SK-N-MC (cell line): ENCODE measurements at places on chromosomes 13 and 19.

GRCh38 chr19:8116437-8117293 is 32.7 kb downstream of the FBN3 start:
- DNase-seq = no peak

DNA sequence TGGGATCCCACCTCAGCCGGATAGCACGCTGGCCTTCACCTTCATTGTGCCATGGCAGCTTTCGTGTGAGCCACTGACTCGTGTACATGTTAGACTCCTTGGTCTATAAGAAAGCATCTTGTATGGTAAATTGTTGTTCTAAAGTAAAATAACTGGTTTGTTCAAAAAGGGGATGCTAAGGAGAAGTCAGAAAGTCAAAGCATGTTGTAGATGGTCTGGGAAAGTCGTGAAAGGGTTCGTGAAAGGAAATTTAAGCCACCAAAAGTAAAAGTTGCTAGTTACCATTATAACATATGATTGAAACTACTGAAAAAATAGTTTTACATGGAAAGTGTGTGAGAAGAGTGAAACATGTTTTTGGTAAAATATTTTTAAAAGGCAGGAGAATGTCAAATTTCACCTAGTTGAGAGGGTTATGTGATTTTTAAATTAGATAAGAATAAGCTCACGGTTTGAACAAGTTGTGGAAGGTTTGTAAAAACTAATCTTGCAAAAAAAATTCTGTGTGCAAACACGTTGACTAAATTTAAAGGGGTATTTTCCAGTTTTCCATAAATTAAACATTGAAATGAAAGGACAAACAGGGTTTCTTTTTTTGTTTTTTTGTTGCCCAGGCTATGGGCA is 23.4 kb downstream of the DPRX start:
- DNase-seq = no peak

DNA sequence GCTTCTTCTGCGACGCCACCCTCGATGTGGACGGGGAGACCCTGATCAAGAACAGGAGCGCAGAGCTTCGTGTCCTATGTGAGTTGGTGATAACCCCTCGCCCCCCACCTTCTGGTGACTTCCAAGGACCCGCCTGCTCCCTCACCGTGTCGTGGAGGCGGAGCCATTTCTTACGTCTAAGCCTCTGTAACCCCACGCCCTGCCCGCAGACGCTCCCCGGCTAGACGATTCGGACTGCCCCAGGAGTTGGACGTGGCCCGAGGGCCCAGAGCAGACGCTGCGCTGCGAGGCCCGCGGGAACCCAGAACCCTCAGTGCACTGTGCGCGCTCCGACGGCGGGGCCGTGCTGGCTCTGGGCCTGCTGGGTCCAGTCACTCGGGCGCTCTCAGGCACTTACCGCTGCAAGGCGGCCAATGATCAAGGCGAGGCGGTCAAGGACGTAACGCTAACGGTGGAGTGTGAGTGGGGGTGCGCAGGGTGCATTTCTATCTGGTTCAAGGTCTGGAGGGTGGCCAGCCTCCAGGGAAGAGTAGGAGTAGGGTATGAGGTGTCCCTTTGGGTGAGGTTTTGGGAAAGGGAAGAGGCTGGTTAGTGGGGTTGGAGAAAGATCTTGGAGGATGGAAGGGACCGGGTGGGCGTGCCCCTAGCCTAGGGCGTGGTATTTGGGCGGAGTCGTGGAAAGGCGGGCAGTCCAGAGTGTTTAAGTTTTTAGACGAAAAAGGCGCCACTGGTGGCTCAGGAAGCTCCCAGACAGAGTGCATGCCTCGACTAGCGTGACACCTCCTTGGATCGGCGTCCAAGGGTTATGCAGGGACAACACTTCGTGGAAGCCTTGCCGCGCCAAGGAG is 3.3 kb downstream of the ICAM5 start:
- no peak for DNase-seq

- DNase-seq = no peak
These were observed 499.8 kb downstream of the GPC6 start for GRCh38 chr13:93726173-93726957.

DNA sequence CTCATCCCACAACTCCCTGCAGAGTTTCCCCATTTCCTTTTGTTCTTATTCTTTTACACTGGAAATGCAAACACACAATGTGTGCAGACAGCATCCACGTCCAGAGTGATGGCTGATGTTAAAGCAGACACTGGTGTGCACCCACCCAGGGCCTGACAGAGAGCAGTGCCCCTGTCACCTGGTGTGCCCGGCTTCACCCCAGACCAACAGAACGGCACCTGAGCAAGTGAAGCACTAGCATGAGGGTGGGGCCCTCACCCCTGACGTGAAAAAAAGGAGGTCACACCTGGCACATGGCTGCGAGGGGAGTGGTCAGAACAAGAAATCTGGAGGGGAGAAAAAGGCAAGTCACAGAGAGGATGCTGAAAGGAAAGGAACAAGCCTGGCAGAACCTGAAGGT is 12.3 kb downstream of the ZNF575 start:
- no peak for DNase-seq

DNA sequence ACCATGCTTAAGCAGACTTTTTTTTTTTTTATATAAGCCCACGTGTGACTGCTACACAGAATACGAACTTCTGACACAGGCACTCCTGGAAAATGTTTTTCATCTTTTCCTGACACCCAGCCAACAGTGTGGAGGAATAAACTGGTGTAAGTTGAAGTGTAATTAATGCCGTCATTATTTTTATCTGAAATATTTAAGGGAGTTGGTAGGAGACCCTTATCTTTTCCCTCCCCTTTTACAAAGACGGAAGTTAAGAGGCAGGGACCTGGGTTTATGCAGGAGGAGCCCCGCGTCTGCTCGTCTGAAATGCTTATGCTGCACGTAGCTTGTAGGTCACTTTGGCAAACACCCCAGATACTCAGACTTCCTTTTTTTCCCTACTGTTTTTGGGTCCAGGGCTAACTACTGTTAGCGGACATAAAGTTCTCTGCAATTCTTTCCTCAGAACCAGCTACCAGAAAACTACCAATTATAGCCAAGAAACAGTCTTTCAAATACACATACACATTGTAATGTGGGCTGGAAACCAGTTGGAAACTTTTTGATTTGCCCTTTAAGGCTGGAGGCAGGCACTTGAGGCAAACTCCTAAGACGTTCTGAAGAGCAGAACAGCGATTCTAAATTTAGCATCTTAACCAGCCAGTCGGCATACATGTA is 50.8 kb downstream of the EFNB2 start:
- DNase-seq = no peak

DNA sequence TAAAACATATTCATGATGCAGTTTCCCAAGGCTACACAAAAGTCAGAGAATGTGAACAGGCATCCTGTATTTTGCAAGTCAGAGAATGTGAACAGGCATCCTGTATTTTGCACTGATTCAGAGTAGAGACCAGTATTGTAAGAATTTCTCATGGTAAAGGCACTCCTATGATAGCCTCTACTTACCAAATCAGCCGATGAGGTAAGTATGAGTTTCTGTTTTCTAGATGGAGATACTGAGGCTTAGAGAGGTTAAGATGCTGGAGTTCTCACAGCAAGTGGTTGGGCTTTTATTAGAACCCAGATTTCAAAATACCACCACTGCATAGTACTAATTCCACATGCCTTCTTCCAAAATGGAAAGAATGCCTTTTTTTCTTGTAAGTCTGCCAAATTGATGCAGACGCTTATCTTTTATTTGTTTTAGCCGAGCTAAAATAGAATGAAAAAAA is 12.3 kb downstream of the TPT1 start:
- DNase-seq = no peak

DNA sequence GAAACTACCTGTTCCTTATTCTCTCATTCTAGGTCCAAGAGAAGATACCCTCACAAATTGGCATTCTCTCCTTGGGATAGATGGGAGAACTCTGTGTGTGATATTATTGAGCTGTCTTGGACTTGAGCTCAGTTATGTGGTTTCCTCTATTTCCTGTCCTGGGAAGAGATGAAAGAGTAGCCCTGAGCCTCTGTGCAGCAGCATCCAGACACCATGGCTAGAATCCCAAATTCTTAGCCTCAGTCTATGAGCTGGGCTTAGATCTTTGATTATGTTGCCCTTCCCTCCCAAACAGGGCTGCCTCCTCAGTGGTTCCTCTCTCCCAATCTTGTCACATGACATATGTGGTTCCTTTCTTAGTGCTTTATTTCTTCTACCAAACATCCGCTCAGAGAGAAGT is 290.7 kb downstream of the SPRY2 start:
- no peak for DNase-seq

- DNase-seq = no peak
These were observed 2.4 kb downstream of the NCAN start for GRCh38 chr19:19214159-19214490.

DNA sequence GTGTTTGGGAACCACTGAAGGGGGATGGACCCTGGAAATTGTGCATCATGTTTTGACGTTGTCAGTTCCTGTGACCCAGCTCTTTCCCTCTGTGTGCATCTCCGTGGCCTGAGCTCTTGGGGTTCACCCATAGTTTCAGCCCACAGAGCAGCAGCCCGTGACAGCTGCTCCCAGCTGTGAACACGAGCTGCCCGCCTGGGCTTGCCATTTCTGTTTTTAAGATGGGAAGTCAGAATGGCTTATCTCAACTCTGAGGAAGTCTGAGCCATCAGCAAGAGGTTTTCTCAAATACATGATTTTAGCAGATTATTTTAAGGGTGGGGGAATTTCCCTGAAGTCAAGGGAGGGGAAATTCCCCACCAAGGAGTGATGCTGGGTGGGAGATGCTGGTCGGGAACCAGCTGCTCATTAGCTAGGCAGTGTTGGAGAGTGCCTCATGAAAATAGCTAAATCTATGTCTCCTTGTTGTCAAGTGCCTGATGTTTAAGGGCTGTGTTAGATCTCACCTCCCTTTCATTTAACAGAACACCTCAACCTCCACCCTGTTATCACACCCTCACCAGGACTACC is 34.8 kb upstream of the C1QTNF9 start:
- DNase-seq = no peak

GRCh38 chr13:111183087-111183645 is 68.1 kb downstream of the ARHGEF7 start:
- DNase-seq = no peak

- no peak for DNase-seq
These were observed at the start of gene ZNF154 for GRCh38 chr19:57708641-57709361. TSS of gene ZNF154 (minus strand) at chr19:57709204. CDS start at chr19:57708971, 233 bp downstream.

DNA sequence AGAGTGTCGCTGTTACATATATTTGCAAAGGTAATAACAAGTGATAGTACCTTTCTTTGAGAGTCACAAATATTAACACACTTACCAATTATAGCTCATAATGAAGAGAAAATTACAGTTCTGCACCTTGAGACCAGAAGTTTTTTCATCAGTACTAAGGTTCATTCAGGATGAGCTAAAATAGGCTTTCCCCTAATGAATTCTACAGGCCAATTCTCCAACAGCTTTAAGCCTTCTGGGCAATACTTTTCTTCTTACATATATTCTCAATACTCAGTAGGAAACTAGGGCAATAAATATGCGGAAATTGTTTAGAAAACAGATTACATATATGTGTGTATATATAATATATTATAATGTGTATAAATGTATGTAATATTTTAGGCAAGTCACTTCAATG is 2672.8 kb upstream of the PCDH20 start:
- DNase-seq = peak; percentile 83

DNA sequence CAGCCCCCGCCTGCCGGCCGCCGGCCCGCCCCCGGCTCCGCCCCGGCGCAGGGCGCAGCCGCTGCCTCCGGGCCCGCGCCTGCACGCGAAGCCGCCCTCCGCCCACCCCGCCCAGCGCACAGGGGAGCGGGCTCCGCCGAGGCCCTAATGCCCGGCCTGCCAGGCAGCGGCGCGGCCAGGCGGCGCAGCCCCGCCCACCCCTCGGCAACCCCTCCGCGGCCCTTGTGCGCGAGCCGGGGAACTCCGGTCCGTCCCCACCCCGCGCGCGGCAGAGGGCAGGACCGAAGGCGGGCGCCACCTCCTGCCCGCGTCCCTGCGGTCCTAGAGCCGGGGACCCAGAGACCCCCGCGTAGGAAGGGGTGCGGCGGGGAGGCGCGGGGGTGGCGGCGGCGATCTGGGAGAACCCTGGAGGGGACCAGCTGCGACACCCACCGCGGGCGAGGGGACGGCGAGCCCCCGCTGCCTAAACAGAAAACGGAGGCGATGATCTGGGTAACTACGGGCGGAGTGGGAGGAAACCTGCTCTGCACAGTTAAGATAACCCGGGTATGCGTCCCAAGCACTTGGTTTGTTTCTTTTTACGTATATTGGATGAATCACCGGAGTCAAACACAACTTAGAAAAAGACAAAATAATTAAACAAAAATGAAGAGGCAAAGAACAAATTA is 350 bp upstream of the USP12 start:
- DNase-seq = no peak

DNA sequence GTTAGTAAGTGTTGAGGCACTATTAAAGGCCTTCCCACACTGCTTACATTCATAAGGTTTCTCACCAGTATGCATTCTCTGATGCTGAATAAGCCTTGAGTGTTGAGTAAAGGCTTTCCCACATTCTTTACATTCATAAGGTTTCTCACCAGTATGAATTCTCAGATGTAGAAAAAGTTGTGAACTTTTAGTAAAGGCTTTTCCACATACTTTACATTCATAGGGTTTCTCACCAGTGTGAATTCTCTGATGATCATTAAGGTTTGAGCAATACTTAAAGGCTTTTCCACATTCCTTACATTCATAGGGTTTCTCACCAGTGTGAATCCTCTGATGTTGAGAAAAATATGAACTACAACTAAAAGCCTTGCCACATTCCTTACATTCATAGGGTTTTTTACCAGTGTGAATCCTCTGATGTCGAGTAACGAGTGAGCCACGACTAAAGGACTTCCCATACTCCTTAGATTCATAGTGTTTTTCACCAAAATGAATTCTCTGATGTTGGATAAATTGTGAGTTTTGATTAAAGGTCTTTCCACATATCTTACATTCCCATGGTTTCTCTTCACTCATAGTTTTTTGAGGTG is 24.2 kb downstream of the ZNF829 start:
- no peak for DNase-seq

GRCh38 chr19:27792576-27793127 is 1420.3 kb downstream of the UQCRFS1 start:
- no peak for DNase-seq

GRCh38 chr19:14943601-14944000 is 2.3 kb downstream of the OR7C2 start:
- DNase-seq = no peak

- DNase-seq = no peak
These were observed 2.9 kb upstream of the ZIC5 start for GRCh38 chr13:99974296-99974938.

DNA sequence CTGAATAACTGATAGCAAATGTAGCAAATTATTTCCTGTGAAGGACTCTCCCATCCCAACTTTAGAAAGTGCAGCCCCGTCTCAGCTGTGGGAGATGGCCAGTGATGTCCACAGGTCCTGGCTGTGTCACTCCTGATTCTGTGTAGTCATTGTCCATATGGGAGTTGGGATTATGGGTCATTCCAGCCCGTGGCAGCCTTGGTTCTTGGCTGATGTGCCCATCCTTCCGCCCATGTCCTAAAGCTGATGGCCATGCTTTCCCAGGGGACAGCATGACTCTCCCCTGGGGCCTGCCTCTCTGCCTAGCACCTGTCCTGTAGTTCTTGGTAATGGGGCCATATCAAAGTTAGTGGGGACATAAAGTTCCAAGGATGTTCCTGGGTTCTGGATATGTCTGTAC is 43.9 kb upstream of the C1QTNF9 start:
- DNase-seq = no peak

GRCh38 chr19:5870986-5871394 is 650 bp upstream of the FUT5 start:
- no peak for DNase-seq

GRCh38 chr19:47176071-47176626 is 45.5 kb downstream of the SAE1 start:
- DNase-seq = no peak
